ENCODE measurements at places on chromosomes 5 and 9.

- no peak for DNase-seq
Measured at GRCh38 chr5:63805151-63805550, 157.1 kb downstream of the HTR1A start.

DNA sequence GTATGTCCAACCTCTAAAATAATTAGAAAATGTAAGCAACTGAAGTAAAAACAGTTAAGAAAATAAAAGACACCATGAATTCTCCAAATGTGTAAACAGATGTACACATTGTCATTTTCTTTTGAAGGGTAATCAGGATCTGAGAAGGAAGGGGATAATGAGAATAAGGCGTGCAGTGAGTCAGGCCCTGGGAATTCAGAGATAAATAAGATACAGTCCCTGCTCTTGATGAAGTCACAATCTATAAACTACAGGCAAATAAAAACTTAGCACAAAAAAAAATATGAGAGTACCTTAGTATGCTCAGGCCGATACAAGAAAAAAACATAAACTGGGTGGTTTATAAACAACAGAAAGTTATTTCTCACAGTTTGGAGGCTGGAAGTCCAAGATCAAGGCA, 315.3 kb downstream of the DNAH5 start:
- DNase-seq: no peak

DNA sequence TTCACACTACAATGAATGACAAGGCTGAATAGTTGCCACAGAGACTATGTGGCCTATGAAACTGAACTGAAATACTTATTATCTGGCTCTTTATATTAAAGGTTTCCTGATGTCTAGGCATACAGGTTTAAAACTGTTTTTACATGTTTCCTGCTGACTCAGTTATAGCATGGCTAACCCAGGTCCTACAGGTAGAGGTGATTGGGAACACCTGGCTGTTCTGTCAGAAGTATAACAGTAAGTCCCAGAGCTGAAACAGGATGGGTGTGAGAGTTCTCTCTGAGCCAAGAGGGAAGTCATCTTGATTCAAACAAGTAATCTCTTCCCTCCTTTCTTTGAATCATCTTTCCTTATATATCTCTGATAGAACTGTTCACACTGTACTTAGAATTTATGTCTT, 4.9 kb upstream of the ADGRV1 start:
- no peak for DNase-seq

DNA sequence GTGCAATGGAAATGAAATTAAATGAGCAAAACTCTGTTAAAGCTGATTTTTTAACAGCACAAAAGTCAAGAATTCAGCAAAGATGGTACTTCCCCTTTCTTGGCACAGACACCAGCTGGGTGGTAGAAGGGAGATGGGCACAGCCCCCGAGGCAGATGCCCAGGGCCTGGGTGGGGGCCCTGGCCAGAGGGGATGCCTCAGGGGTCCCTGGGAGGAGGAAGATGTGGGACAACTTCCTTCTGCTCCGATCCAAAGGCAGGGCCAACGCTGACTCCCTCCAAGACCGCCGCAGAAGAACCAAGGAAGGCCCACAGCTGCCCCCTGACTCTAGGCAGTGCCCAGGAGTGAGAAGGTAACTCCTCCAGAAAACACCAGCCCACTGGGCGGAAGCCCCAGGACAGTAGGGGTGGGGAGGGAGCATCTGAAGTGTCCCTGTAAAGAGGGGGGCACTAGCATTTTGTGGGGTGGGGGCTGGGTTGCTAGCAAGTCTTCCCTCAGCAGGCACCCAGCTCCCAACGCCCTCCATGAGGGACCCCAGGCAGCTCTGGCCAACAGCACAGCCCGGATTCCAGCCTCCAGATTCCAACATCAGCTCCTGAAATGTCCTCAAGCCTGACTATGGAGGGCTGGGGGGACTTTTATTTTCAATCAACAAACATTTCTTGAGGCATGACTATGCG, 4.9 kb downstream of the NACC2 start:
- no peak for DNase-seq

- no peak for DNase-seq
Measured at GRCh38 chr9:106866243-106866642, 3.3 kb downstream of the ZNF462 start.

DNA sequence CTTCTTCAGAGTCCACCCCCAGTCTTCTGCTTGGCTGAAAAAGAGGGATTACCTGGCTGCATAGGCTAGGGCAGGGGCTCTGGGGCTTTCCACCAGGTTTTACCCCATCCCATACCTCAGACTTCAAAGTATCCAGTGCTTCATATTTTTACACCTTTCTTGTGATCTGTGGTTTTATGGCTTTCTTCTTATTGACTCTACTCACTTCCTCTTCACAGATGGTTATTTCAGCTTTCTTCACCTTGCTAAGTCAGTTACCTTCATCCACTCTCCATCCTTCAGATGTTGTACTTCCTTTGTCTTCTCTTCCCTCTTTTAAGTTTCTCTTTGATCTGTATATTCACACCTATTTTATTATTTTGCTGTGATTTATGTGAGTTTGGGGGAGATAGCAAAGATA, 104.3 kb downstream of the GRIA1 start:
- no peak for DNase-seq
